ENCODE measurements at places on chromosomes 1 and 21.

- DNase-seq: peak; percentile 26
Measured at GRCh38 chr1:208923946-208924720, 659.4 kb upstream of the CAMK1G start.

GRCh38 chr1:21517660-21518480 lies 8.6 kb downstream of the ALPL start:
- no peak for DNase-seq

DNA sequence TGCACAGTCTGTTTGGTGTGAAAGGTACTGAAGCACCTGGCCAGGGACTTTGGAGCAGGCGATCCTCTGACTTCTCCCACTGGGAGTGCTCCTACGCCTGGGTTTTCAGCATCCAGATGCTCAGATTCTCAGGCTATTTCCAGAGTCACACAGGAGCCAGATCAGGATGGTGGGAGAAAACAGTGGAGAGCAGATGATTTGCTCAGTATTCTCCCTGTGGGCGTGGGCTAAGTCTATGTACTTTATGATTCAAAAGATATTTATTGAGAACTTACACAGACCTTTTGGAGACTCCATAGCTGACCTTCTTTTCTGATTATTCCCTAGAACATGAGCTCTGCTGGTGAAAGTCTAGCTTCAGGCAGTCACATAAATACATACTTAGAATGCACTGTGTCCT lies 134.6 kb downstream of the TENT5C start:
- no peak for DNase-seq

DNA sequence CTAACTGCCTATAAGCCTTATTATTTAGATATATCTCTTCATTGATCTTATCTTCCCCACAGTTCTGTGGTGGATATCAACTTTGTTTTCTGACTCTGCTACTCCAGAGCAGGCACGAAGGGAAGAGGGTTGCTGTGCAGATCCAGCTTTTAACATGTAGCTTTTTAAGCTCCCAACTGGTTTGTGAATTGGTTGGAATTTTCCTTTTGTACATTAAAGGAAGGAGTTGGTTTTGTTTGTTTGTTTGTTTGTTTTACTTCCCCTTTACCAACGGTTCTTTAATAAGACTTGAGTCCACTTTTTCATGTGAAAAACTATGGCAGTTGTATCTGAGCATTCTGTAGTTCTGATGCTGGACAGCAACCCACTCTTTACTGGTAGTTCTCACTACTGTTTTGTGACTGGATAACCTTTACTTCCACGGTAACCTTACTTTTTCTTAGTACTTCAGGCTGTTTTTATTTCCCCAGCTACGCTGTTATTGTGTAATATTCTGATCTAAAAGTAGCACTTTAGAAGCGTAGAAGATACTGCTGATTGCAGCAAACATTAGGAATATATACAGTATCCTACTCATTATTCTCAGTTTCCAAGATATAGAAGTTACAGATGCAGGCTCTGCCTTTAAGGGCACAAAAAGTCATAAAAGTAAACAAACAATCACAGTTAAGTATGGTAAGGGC lies 1.6 kb downstream of the GNPAT start:
- no peak for DNase-seq

GRCh38 chr1:119116725-119117124 lies 23.7 kb downstream of the WARS2 start:
- no peak for DNase-seq
